Transverse colon (tissue), 4 donors: ENCODE measurements at places on chromosomes 2 and 18.

DNA sequence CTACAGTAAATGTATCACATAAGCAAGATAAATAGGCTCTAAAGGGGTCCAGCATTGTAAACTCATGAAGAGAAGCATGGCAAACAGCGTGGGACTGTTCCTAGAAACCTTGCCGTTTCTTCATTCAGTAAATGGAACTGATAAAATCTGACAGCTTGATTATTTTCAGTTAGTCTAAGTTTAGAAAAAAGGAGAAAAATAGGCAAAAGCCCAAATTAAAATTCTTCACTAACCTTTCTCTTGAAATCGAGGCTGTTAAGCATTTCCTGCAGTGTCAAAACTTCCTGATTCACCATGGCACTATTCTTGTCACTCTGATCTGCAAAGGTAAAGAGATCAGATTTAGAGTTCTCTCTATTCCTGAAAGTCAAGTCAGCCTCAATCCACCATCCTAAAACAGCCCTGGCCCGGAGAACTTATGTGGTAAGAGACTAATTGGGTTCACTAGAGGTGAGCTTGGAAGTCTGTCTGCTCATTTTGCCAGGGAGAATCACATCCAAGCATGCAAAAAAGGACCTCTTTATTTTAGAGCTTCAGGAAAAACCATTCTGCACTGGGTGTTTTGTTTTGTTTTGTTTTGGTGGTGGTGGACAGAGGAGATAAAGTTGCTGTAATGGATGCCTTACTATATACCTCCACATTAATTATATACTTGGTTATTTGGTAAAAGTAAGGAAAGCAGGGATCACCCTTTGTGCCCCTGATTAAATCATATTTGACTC is 52.4 kb upstream of the STAT1 start:
- DNase-seq = no peak

DNA sequence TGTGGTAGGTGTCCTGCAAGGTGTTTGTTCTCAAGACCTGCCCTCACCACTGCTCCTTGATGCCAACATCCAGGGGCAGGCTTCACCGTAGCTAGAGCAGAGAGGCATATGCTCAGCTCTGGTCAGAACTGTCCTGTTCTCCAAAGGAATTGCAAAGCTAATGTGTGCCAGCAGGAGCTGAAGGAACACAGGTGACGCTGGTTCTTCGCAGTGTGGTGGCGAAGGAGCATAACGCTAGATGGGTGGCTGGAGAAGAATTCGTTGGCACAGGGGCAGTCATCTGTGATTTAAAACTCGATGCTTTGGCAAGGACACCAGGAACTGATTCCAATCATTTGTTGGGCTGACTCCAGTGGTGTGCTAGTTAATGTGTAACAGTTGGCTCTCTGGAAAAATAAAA is 11.4 kb upstream of the PER2 start:
- peak; percentile 59 for DNase-seq

GRCh38 chr2:109226128-109226527 is 97.1 kb downstream of the SH3RF3 start:
- DNase-seq = no peak

- no peak for DNase-seq
Measured at GRCh38 chr18:25518716-25519053, 166.7 kb upstream of the ZNF521 start.

GRCh38 chr2:29202819-29203495 is 87.7 kb downstream of the CLIP4 start:
- no peak for DNase-seq

GRCh38 chr2:55776479-55776878 is 82.8 kb upstream of the PNPT1 start:
- no peak for DNase-seq
